Right ventricle myocardium superior (tissue), 1 donor: ENCODE measurements at places on chromosomes 12 and 14. TPM values are rescaled to one million over a fixed set of nuclear protein-coding genes. Genes with fewer than 3 reads are reported as not detected.

DNA sequence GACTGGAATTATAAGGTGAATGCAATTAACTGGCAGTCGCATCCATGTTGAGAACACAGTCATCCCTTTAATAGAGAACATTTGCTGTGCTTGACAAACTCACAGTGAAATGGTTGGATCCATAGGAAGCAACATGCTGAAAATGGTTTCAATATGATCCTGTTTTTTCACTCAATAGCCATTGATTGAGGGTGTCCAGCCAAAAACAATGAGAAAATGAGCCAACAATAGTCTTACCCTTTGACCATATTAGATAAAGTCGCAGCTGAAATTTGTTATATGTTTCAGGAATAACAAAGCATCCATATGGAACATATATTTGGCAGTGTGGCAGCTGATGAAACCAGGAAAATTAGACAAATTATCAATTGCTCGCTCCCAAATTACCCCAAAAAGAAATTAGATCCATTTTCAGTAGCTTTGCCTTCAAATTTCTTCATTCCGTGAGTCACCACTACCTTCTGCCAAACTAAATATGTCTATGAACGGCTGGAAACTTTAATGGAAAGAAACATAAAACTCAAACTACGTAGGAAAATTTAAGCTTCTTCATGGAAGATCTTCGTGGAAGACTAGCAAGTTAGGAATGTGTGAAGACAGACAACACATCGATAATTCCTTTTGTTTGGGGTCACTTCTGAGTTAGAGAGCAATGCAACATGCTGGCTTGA lies 17.4 kb downstream of the IGF1 start:
- DNase-seq = no peak

DNA sequence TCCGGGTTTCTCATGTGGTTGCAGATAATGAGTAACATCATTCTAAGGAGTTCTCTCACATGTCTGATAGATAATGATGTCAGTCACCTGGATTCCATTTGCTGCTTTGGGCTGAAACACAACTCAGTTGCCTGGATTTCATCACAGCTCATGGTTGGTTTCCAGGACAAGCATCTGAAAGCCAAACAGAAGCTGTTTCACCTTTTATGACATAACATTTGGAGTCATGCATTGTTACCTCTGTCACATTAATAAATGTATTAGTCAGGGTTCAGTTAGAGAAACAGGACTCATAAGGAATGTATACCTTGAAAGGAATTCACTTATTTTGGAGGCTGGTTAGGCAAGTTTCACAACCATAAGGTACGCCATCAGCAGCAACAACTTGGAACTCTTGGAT lies 251.9 kb upstream of the ATXN7L3B start:
- DNase-seq = no peak

- no peak for DNase-seq
Observed at GRCh38 chr12:121001060-121001459, 15.2 kb downstream of the C12orf43 start.

DNA sequence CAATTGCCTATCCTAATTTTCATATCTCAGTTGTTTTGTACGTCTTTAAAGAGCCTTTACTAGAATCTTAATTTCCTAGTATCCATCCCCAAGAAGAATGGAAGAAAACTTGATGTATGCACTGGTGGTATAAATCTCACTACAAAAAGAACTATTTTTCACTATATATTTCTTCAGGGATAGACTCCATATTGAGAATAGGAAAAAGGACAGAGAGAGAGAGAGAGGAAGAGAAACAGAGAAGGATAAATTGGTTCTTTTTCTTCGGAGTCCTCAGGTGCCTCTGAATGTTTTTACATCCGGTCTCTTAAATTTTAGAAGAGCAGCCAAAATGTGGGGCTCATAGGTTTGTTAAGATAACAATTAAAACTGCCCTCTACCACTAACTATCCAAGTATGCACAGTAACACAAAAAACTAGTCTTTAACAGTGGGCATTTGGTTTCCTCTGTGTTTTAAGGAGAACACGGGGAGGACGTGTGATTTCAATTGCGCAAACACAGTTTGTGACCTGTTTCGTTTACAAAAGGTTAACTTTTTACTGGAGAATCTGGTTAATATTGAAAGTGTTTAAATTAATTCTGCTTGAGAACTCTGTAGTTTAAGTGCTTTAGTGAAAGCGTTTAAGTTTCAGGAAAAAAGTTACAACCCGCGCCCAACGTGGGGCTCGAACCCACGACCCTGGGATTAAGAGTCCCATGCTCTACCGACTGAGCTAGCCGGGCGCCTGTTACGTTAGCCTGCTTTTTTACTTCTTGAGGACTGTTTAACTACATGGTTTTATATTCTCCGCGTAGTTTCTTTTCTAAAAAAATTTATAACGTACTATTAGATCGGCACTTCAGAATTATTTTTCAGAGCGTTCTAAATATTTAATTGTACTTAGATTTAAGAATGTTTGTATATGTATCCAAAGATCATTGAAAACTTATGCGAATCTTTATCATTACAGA lies 5.1 kb upstream of the PSMA3 start:
- DNase-seq = peak; percentile 77

GRCh38 chr12:94204499-94205247 lies 56.3 kb downstream of the PLXNC1 start:
- no peak for DNase-seq

The RERGL gene
- 1.2 TPM for total RNA-seq

The HOXC13 gene
- not detected for total RNA-seq

DNA sequence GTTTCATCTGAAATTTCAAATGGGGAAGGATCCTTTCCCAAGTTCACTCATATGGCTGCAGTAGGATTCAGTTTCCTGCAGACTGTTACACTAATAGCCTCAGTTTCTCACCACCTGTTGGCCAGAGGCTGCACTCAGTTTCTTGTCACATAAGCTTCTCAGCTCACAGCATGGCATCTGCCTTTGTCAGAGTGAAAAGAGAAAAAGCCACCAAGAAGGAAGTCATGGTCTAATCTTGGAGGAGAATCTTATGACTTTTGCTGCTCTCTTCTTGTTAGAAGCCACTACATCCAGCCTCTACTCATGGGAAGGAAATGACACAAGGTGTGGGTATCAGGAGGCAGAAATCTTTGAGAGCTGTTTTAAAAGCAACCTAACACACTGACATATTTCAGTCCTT lies 39.4 kb upstream of the BTG1 start:
- DNase-seq = no peak

DNA sequence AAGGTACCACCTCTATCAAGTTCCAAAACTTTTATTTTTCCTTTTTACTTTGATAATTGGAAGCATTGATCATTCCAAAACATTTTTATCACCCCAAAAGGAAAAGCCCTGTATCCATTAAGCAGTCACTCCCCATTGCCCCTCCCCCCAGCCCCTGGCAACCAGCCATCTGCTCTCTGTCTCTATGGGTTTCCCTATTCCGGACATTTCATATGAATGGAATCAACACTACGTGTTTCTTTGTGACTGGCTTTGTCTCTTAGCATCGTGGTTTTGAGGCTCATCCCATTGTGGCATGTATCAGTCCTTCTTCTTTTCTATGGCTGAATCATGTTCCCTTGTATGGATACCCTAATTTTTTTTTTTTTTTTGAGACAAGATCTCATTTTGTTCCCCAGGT lies 18.0 kb upstream of the PHETA1 start:
- no peak for DNase-seq

- DNase-seq = no peak
Observed at GRCh38 chr12:75482646-75483045, 2.1 kb downstream of the GLIPR1 start.
